COR-L47 (cell line): ENCODE measurements at places on chromosomes 16 and 17.

DNA sequence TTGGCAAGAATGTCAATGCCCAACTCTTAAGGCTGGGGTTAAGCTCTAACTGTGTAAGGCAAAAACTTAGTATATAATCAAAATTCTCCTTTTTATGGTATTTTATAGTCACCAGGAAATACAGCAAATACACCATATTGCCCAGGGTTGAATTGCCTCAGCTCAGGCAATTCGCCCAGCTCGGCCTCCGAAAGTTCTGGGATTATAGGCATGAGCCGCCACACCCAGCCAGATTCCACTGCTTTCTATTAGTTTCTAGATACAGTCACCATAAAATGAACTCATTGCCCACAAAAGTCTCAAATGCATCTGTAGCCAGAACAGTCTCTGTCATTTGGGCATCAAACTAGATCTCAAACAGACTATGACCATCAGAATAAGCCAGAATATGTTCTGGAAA lies 238.7 kb upstream of the TOX3 start:
- no peak for DNase-seq

GRCh38 chr17:4331614-4332013 lies 34.9 kb downstream of the UBE2G1 start:
- DNase-seq = no peak

GRCh38 chr17:77353684-77354419 lies 213.1 kb downstream of the SEC14L1 start:
- DNase-seq = no peak

DNA sequence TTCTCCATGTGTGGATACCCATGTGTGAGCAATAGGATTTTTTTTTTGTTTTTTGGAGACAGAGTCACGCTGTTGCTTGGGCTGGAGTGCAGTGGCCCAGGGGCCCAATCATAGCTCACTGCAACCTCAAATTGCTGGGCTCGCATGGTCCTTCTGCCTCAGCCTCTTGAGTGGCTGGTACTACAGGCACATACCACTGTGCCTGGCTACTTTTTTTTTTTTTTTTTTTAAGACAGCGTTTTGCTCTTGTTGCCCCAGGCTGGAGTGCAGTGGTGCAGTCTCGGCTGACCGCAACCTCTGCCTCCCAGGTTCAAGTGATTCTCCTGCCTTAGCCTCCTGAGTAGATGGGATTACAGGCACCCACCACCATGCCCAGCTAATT lies 16.7 kb downstream of the MGRN1 start:
- no peak for DNase-seq

- no peak for DNase-seq
These were observed 4.1 kb downstream of the PPP1R9B start for GRCh38 chr17:50146230-50146926.

DNA sequence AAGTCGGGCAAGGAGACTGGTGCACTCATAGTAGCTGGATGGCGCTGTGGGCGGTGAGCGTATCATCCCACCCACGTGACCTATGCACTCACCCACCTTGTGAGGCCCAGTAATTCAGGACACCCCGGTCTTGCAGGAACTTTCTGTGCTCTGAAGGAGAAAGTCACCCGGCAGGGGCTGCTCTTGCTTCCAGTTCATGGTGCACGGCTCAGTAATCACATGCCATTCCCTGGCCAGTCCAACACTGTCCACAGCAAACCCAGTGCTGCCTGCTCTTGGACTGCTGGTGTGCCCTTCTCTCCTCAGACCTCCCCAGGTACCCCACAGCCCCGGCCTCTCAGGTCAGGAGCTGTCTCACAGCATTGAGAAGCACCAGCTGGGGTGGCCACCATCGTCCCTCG lies 16.4 kb upstream of the RHBDF2 start:
- no peak for DNase-seq

DNA sequence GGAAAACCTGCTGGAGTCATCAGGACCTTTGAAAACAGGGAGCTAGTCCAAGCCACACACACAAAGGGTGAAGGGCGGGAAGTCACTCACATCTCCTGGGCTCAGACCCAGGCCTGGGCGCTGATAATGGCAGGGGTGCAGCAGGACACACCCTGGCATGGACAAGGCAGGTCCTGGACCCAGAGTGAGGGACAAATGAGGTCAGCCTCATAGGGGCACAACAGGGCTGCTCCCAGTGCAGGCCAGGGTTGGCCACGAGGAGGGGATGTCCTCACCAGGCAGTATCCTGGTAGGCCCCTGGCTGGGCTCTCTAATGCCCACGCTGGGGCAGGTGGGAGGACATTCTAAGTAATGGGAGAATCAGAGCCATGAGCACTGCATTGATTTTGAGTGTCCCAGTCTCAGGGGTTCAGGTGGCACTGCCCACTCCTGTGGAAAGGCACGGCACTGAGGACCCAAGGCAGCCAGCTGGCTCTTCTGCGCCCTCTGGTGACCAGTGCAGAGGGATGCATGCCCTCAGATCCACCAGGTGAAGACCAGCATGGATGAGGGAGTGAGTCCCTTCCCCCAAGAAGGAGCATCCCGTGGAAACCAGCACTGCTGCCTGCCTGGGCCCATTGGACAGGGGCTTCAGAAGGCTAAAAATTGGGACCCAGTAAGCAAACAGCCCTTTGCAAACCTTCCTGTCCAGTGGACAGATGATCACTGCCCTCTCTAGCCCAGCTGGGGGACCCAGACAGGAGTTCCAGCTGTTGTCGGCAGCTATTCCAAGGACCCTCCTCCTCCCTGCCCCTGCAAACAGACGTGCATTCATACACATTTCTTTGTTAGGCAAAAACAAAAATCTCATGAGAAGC lies 23.4 kb upstream of the SREBF1 start:
- DNase-seq = no peak

GRCh38 chr17:42111871-42112551 lies 503 bp downstream of the DHX58 start:
- no peak for DNase-seq

GRCh38 chr16:85473909-85474620 lies 139.1 kb upstream of the GSE1 start:
- DNase-seq = peak; percentile 58

GRCh38 chr16:72179204-72179970 lies 7.4 kb upstream of the PMFBP1 start:
- no peak for DNase-seq

- DNase-seq = no peak
These were observed 13.1 kb downstream of the SLC38A8 start for GRCh38 chr16:84029297-84030047.

- no peak for DNase-seq
These were observed 317.2 kb upstream of the MYOCD start for GRCh38 chr17:12348476-12348875.

GRCh38 chr16:53946746-53947386 lies 242.9 kb downstream of the FTO start:
- no peak for DNase-seq

- no peak for DNase-seq
These were observed 3.5 kb downstream of the GDPD1 start for GRCh38 chr17:59223813-59224212.

GRCh38 chr16:3740186-3740585 lies 22.9 kb upstream of the TRAP1 start:
- no peak for DNase-seq

- DNase-seq = no peak
These were observed 33.0 kb upstream of the SEC14L1 start for GRCh38 chr17:77107506-77108433.

DNA sequence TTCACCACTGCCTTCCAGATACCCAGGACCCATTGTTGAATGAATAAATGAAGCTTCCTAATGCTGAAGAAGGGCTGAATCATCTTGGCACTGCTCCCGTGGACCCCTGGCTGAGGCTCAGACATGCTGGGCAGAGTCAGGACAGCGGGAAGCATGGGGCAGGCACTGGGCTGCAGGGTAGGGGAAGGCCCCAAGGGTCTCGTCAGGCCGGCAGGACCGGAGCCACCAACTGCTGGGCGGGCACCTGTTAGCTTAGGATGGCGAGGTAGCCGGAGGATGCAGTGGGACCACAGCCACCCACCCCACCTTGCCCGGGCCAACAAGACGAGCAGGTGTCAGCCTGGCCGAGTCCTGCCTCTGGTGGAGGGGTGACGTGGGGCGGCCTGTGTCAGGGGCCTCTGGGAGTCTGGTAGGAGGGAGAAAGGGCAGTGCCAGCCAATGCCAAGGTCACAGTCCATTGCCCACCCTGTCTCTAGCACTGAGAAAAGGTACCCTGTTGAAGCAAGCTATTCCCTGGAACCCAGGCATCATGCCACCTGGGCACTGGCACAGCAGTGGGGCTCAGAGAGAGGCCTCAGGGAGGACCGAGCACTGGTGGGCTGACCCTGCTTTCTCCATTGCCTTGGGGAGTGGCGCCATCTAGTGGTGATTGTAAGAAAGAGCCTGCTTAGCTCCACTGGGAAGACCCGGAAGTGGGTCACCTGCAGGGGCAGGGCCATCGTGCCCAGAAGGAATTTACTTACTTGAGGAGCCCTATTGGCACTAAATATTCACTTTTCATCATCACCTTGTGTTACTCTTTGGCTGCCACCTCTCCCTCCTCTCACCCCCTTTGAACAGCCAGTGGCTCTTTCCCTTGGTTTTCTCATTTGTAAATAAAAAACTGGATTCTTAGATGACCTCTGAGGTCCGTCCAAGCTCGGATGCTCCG lies 3.0 kb upstream of the DLX3 start:
- DNase-seq = peak; percentile 80

- no peak for DNase-seq
These were observed 93.5 kb downstream of the WWOX start for GRCh38 chr16:78192734-78193488.

DNA sequence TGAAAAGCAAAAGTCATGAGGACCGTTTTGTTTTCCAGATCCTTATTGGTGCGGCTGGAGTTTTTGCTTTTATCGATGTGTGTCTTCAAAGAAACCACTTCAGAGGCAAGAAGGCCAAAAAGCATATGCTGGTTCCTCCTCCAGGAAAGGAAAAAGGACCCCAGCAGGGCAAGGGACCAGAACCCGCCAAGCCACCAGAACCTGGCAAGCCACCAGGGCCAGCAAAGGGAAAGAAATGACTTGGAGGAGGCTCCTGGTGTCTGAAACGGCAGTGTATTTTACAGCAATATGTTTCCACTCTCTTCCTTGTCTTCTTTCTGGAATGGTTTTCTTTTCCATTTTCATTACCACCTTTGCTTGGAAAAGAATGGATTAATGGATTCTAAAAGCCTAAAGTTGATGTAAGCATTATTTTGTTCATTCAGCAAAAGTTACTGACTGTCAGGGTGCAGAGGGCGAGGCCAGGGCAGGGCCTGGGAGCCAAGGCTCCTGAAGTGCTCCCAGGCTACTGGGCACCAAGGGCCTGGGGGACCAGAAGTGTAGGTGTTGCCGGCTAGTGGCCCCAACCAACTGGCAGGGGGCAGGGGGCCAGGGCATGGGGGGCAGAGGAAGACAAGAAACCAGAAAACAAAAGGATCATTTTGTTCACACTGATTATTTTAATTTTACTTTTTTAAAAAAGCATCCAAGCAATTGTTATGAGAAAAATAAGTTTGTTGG lies 8.8 kb downstream of the CMTM2 start:
- no peak for DNase-seq

DNA sequence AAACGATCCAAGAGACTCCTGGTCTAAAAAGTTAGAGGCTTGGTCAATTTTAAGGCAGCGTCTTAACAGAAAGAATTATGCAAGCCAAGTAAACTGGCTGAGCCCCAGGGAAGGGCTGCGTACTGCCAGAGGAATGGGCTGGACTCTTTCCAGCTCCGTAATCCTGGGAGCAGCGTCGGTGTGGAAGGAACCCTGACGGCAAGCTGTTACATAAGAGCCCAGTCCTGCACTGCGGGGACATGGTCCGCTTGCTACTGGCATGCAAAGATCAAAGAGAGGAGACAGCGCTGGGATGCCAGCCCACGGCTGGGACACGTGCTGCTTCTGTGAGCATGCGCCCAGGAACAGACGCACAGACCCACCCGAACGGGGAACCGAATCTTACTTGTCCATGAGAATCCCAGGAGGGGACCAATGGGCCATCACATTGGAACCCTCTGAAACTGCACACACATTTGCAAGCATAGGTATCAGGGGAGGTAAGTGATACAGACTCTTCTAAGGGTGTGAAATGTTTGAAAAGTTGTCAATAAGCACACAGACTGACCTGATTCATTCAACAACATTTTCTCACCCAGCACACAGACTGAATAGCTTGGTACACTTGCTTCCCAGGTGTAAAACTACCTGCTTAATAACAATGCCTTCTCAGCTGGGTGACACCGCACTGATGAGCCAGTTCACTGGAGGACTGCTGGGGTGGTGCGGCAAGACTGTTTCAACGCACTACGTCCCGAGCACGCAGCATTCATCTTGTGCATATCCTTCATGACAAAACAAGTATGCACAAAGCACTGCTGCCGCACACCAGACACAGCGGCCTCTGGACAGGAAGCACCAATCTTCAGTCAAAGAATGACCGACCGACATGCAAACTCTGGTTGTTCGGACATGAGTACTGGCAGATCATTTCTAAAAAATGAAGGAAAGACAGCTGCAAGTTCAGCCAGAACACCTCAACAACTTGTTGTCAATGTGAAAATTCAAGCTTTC lies 94.9 kb downstream of the ANKRD11 start:
- no peak for DNase-seq

GRCh38 chr17:73628642-73629552 lies 15.3 kb downstream of the SDK2 start:
- no peak for DNase-seq

- DNase-seq = no peak
These were observed 155.0 kb downstream of the BCAS3 start for GRCh38 chr17:60832631-60833030.

GRCh38 chr16:77290451-77291115 lies 91.4 kb downstream of the SYCE1L start:
- peak; percentile 40 for DNase-seq

- DNase-seq = no peak
These were observed 120.1 kb downstream of the SLC39A11 start for GRCh38 chr17:72972263-72972951.

DNA sequence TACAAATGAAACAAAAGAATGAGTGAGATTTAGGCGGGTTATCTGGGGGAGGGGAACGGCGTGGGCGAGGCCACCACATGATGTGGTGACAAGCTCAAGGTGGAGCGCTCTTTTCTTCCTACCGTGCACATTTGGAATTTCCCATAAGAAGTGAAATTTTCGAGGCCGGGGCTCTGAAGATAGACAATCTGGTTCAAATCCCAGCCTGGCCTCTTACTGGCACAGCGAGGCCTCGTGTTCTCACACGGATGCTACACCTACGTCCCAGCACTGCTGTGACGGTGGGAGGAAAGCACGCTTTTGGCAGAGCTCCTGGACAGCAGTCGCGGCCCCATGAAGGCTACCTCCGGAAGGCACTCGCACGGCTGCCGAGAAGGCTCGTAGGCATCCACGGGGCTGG lies 25.2 kb downstream of the ZDHHC7 start:
- no peak for DNase-seq

GRCh38 chr17:80793851-80794267 lies 197.8 kb upstream of the CHMP6 start:
- no peak for DNase-seq

GRCh38 chr17:39239640-39240314 lies 14.0 kb upstream of the STAC2 start:
- DNase-seq = peak; percentile 80

GRCh38 chr16:13957197-13958078 lies 37.5 kb downstream of the ERCC4 start:
- peak; percentile 73 for DNase-seq
